Kidney glomerular epithelial cell (primary cell): ENCODE measurements at places on chromosomes 2 and 18.

DNA sequence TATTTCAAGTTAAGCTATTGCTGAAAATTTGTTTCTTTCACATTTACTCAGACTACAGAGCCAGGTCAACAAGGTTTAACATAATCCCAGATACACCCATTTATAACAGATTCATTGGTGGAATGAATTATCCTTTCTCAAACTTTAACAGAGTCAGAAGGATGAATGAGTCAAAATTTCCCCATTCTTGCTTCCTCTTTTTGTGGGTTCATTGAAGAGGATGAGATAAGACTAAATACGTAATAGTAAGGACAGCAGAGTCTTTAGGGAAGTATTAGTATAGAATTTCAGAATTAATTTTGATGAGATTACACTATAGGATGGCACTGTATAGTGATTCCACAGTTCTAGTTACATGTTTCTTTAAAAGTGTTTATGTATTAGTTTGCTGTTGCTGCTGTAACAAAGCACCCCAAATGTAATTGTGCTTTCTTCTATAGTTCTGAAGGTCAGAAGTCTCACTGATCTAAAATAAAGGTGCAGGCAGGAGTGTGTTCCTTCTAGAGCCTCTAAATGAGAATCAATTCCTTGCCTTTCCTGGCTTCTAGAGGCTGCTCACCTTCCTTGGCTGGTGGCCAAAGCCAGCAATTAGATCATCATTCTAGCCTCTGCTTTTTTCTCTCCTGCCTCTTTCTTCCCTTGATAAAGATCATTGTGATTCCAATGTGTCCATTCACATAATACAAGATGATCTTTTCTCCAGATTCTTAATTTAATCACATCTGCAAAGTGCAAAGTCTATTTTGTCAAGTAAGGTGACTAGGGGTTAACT, 309.3 kb upstream of the PIK3C3 start:
- DNase-seq: no peak

- DNase-seq: no peak
These were observed 9.3 kb upstream of the EFEMP1 start for GRCh38 chr2:55932843-55933242.

DNA sequence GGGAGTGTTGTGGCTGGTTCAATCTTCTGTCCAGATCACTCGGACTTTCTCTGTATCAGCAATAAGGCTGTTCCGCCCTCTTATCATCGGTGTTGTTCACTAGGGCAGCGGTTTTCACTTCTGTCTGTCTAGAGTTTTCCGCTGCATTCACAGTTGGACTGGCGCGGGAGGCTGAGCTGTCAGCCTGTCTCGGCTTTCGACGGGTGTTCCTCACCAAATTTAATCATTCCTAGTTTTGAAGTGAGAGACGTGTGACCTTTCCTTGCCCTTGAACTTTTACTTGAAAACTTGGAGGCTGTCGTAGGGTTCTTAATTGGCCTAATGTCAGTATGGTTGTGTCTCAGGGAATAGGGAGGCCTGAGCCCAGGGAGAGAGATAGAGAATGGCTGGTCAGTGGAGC, 108.3 kb downstream of the NFATC1 start:
- no peak for DNase-seq

GRCh38 chr18:8503248-8503647, 106.0 kb upstream of the RAB12 start:
- no peak for DNase-seq

DNA sequence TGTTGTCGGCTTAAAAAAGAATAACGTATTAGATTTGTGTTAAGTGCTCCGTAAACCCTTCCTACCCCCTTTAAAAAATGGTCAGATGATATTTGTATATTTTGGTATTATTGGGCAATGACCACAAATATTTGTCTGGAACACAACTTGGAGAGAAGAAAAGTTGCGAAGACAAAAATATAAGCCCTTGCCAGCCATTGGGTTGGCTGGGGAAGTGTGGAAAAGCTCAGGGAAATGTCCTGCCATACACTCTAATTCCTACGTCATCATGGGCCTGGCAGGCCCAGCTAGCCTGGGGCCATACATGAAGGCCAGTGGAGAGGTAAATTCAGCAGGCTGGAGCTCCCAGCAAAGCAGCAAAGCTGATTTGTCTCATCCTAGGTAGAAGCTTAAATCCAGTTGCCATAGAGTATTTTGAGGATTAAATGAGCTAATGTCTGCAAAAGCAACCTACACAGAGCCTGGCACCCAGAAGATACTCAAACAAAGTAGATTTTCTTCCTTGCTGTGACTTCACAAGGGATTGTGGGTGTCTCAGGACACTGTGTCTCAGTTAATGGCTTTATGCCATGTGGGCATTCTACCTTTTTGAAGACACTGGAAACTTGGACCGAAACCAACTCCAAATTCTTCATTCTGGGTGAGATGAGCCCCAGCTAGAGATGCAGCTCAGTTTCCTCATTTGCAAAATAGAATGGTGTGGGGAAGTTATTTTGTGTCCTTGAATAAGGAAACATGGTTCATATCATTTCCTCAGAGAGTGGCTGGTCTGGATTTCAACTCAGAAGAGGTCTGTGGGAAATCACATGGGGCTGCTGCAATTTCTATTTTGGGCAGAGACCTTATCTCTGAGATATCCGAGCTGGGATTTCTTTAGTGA, 87.9 kb upstream of the MAP4K3 start:
- no peak for DNase-seq

- DNase-seq: no peak
These were observed 13.2 kb upstream of the SERTAD2 start for GRCh38 chr2:64666810-64667438.

DNA sequence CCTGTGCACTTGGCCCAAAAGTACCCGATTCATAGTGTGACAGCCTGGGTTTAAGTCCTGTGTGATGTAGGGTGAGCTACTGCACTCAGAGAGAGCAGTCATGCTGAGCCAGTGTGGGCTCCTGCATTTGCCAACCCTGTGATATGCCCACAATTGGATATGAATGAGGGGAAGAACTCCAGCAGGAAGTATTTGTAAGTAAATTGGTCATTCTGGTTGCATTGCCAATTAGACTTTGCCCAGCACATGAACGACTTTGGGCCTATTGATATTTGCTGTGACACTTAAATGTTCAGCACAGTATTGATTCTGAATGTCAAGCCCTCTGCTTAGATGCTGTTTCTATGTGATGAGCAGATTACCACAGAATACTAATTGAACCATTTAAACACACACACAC, 570.9 kb downstream of the PIK3C3 start:
- no peak for DNase-seq

GRCh38 chr2:147098940-147099339, 745.9 kb upstream of the ACVR2A start:
- no peak for DNase-seq

DNA sequence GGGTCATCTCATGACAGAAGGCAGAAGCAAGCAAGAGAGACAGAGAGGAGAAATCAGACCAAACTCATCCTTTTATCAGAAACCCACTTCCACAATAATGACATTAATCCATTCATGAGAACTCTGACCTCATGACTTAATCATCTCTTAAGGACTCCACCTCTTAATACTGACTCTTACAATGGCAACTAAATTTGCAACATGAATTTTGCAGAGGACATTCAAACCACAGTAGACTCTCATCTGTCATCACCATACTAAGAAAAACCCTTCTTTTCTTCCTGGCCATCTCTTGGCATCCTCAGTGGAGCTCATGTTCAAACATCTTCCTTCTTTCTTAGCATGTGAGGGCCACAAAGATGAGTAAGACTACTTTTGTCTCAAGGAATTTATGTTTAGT, 476.2 kb upstream of the RAB12 start:
- no peak for DNase-seq

GRCh38 chr18:379681-380330, 112.0 kb upstream of the THOC1 start:
- DNase-seq: no peak

DNA sequence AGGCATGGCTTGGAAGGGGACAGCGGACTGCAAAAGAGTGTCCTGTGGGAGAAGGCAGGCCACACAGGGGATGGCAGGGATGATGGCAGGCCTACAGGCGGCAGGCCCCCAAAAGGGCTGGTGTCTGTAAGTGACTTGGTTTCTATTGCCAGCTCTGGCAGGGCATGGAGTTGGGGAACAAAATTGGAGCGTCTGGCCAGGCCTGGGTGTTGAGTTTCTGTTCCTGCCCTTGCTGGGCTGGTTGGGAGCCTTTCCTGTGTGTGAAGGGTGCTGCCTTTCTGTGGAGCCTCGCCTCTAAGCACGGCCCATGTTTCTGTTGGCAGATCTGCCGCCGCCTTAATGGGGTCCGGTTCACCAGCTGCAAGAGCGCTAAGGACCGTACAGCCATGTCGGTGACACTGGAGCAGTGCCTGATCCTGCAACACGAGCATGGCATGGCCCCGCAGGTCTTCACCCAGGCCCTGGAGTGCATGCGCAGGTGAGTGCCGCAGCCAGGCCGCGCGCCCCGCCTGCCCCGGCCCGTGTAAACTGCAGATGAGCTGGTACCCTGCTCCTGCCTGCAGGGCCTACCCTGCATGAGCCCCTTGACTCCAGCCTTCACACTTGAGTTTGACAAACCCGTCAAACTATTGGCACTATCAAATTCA, 31.5 kb downstream of the COA5 start:
- DNase-seq: no peak

DNA sequence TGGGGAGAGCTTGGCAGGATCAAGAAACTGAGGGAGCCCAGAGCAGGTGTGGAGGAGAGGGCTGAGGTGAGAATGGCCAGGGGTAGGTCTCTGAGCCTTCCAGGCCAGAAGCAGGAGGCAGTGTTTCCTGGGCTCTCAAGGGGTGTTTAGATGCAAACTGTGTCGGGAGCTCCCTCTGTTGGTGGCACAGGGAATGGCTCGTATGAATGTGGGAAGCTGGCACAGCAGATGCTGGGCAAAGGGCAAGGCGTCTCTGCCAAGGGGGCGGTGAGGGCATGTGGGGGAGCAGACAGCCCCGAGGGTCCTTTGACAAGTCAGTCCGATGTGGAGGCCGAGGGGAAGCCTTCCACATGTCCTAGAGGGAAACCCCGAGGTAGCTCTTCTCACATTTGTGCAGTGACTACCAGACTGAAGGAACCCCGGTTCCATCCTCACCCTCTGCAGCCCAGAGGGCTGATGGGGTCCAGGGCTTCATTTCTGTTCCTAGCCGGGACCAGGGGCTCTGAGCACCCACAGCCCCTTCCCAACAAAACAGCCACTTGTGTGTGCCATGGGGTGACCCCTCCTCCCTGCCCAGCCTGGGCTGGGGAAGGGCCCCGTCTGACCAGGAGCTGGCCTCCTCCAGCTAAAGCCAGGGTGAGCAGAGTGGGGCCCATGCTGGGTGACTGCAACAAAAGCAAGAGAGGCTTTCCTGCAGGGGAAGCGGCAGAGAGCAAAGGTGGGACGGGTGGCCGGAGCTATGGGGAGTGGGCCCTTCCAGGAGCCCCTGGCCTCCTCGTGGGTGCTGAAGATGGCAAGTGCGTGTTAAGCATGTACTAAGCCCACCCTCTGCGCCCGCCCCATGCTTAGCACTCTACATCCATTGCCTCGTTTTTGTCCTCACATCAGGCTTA, 103.4 kb downstream of the SEPTIN10 start:
- DNase-seq: peak; percentile 68

DNA sequence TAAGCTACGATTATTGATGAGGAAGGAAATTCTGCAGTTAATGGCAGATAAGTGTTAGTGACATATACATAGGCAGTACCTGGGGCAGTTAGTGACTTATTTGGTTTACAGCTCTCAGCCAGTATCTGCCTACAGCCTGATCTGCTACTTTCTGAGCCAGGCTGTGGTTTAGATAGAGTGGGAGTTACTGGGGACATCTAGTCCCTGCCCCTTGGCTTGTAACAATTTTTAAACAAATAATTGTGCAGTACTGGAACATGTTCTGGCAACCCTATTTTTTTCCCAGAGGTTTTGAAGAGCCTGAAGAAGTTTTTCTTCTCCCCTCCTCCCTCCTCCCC, 2.3 kb downstream of the KIF5C start:
- no peak for DNase-seq

- no peak for DNase-seq
These were observed 44.4 kb upstream of the TMEM182 start for GRCh38 chr2:102717308-102718018.

DNA sequence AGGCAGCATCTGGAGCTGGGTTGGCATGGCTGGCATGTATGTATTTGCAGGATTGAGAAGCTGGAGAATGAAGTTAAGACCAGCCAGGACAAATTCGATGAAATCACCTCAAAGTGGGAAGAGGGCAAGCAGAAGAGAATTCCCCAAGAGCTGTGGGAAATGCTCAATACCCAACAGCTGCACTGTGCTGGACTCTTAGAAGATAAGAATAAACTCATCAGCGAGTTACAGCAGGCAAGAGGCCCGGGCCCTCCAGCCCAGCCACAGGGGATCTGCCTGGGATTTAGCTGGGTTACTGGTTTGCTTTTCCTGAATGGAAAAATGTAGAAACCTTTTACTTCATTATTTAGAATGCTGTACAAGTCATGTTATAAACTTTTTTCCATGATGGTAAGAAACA, 22.5 kb downstream of the DRC1 start:
- DNase-seq: no peak

GRCh38 chr2:206766057-206766930, 888 bp downstream of the FASTKD2 start:
- DNase-seq: no peak

DNA sequence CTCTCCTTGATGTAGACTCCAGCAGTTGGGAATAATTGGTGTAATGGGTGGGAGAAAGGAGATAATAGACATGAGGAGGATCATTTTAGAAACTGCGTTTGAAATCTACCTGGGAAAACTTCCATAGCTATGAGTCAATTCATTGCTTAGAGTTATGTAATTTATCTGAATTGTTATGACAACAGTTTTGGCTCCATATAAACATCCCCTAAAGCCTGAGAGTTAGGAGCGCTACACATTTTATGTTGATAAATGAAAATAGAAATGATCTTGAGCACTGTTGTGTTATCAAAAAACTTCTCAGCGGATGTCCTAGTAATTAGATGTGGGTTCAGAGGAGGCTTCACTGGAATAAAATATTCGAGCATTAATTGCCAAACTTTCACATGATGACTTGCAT, 573.4 kb downstream of the TSN start:
- DNase-seq: no peak

DNA sequence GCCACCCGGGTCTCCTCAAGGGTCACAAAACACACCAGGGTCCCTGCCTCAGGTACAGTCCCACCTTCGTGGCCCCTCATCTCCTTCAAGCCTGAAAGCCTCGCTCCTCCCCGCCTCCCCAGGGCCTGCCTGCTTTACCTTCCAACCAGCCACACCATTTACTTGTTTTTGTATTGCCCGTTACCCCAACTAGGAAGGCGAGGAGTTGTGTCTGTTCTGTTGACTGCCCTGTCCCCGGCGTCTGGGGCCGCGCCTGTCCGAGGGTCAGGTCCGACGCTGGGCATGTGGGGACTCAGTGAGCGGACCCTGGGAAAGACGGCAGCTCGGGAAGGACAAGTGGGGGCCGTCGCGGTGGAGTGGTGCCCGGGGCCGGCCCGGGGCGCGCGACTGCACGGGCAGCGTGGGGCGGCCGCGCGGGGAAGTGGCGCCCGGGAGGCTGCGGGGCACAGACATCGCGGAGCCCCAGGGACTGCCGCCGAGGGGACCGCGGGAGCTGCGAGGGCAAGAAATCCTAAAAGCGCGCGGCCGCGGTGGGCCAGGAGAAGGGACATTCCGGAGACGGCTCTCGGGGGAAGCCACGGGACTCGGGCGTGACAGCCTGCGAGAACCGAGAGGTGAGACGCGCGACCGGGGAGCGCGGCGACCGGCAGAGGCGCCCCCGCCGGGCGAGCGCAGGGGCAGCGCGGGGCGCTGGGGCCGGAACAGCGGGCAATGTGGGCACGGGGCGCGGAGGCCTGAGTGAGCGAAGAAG, 797 bp upstream of the GRHL1 start:
- no peak for DNase-seq

- no peak for DNase-seq
These were observed 15.1 kb upstream of the KCNE4 start for GRCh38 chr2:223036790-223037444.

- DNase-seq: no peak
These were observed 457.1 kb downstream of the PARD3B start for GRCh38 chr2:205002390-205002789.
